ENCODE measurements at places on chromosomes 1 and 21.

DNA sequence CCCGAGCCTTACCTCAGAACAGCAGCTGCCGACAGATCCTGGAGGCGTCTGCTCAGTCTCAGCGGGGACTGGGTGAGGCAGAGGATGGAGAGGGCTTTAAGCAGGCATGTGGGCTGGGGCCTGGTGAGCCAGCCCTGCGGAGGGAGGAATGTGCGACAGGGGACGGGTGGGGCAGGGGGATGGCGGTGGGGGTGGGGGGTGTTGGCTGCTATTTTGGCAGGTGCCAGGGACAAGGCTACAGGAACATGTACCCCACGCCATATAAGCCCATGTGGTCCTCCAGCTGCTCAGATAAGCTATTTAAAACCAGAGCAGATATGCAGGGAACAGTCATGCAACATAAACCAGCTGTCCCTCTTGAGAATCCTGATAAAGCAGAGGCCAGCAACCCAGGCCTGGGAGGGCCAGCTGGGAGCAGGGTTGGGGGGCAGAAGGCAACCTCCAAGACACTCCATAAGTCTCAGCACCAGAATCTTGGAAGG lies at the start of gene TNNT2:
TSS of gene TNNT2 (minus strand) at position 70 of the 482 bp plus-strand sequence. CDS start 4,426 bp downstream, outside the sequence.
- DNase-seq: peak; percentile 37

DNA sequence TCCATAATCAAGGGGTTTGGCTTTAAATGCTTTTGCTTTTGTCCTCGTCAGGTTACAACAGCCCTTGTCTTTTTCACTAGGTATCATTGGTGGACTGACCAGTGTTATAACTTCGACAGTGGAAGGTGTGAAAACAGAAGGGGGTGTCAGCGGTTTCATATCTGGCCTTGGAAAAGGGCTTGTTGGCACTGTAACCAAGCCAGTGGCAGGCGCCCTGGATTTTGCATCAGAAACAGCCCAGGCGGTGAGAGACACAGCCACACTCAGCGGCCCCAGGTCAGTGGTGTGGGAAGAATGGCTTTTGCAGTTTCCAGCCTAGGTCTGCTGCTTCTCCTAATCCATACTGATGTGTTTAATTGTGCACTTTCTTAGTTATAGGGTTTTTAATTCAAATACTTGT lies 157.9 kb downstream of the DHRS3 start:
- no peak for DNase-seq

DNA sequence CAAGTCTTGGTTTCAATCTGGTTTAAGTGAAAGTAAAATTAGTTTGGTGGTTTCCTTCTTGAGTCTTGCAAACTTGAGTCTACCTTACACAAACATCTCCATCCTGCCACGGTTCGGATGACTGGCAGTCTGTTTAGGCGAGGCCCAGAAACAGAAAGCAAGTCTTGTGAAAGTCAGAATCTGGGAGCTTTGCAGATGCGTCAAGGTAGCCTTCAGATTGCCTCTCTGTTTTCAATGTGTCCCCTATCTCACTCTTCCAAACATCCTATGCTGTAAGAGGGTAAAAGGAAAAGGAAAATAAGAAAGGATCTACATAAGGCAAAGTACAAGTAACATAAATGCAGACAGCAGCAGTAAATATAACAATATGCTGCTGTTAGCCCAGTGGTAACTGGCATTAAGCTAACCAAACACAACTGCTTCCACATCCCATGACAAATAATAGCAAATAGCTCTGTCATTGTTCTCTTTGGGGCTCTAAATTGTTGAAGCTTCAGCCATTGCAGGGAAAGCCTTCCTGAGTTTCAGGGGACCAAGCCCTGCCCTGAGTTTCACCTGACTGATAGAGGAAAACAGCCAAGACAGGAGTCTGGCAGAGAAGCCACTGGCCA lies 26.2 kb upstream of the C1orf105 start:
- DNase-seq: peak; percentile 32

GRCh38 chr1:114094675-114095074 lies 59.0 kb downstream of the SYT6 start:
- no peak for DNase-seq

DNA sequence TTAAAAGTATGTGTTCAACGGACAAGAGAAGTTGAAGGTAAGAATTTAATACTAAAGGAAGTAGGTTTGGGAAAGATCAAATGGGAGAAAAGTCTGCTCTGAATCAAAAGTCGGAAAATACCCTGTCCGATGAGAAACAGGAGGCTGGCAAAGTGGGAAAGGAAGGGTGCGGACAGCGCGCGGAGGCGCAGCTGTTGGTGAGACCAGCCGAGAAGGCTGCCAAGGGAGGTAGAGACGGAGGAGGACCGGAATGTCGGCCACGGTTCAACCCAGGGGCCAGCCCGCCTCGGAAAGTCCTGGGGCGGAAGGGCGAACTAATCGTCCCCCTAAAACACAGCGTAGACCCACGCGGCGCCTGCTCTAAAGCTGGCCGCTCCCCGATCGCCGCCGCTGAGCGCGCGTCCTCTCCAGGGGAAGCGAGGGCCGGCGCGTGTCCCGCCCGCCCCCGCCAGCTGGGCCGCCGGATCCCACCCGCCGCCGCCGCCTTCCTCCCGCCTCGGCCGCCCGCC lies 639 bp upstream of the SPATA1 start:
- peak; percentile 83 for DNase-seq

DNA sequence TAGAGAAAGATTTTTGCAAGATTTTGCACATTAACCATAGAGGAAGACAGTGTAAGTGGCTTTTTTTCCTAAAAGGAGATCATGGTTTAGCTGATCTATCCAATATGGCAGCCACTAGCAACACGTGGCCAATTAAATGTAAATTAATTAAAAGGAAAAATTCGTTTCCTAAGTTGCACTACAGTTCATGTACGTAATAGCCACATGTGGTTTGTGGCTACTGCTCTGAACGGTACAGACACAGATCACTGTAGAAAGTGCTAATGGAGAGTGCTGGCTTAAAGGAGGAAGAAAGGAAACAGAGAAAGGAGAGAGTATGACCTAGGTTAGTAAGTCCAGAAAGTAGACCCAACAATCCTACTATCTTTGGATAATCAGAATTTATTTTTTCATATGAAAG lies 170.8 kb downstream of the SIPA1L2 start:
- peak; percentile 12 for DNase-seq

DNA sequence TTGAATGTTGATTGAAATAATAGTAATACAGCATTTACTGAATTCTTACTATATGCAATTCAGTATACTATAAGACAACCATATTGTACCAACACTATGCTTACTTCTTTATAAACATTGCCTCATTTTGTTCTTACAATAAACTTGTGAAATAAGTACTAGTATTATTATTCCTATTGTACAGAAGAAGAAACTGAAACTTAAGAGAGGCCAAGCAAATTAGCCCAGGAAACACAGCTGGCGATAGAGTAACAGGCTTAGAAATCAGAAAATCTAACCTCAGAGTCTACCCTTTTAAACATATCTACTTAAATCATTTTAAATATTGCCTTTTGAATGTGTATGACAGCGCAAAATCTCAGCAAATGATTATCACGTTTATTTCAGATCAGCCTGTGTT lies 41.7 kb downstream of the FASLG start:
- DNase-seq: no peak

DNA sequence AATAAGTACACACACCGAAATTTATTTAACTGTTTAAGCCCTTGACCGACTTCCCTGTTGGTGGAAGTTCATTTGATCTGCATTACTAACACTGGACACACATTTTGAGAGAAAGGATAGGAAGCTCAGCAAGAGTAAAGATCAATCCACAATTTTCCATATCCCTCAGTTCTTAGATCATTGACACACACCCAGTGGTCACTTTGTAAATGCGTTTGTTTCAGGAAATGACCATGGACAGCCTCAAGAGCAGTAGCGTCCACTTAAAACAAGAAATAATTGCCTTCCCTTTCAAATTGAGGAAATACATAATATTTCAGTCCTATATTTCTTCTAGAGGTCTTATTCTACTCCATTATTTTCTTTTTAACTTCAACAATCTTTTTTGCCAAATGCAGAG lies 511.5 kb upstream of the PTBP2 start:
- no peak for DNase-seq

DNA sequence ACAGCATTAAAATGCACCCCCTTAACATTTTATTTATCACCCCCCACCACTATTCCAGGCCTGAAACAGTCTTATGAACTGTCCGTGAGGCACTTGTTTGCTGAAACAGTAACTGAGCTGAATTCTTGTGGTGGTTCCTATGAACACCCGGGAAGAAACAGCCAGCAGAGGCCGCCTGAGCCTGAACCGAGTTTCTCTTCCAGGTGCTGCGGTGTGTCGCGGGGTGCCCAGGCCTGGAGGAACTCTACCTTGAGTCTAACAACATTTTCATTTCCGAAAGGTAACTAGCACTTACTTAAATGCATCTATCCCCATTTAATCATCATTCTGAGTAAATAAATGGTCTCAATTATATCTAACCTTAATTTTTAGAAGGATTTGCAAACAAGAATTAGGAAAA lies 66.8 kb downstream of the TBCE start:
- no peak for DNase-seq

DNA sequence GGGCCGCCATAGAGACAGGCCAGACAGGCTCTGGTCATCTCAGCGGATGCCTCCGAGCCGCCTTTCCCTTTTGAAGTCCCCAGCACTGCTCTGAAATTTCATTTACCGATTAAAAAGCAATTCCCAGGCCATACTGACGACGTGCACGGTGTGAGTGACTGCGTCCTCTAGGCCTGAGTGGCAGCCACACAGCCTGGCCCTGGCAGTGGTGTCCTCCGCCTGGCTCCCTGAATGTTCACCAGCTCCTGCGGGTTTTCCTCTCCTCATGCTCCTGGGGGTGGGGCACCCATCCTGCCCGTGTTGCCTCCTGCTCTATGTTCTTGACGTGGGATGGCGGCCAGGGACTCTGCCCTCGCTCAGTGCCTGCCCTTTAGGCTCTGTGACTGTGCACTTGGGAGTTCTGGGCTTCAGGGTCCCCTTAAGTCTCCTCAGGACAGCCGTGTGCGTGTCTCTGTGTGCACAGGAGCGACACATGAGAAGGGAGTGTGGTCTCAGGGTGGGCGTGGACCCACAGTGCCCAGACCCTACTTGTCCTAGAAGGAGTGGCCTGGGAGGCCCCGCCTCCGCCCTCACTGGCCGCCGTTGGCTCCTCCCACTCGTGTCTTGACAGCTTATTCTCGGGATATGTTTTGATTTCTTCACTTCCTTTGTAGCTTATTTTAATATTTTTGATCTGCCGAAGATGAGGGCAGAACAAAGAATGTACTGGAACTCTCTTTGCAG lies 3.6 kb downstream of the SKI start:
- peak; percentile 70 for DNase-seq

- DNase-seq: no peak
These were observed 218.1 kb downstream of the USH2A start for GRCh38 chr1:216205176-216205575.

DNA sequence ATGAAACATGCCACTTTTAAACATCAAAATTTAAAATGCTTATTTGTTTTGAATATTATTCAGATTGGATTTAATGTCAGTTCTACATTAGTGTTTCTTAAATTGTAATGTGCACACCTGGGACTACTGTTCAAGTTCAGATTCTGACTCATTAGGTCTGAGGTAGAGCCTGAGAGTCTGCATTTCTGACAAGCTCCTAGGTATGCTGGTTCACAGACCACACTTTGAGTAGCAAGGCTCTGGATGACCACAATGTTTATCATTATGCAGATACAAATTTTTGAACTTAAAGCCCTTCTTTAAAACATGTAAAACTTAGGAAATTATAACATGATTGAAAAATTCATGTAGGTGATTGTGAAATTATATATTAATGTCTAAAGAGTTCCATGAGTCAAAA lies 40.2 kb downstream of the TTLL7 start:
- no peak for DNase-seq

- DNase-seq: no peak
These were observed 19.3 kb downstream of the ELF3 start for GRCh38 chr1:202029727-202030126.

GRCh38 chr1:205325334-205325884 lies 3.9 kb upstream of the NUAK2 start:
- peak; percentile 72 for DNase-seq

DNA sequence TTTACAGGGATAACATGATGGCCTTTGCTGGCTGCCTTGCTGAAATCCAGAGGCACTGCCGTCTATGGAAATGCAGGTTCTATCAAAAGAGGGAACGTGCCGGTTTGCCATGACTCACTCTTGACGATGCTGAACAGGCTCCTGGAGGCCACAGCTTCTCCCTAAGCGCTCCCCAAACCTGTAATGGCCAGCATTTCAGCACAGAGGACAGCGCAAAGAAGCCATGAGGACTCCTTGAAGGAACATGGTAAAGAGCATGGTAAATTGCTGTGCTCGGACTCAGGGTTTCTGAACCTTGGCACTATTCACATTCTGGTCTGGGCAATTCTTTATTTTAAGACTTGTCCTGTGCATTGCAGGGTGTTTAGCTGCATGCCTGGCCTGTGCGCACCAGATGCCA lies 217.5 kb downstream of the CAMTA1 start:
- DNase-seq: no peak

- DNase-seq: no peak
These were observed 39.5 kb upstream of the RGS1 start for GRCh38 chr1:192535916-192536664.

- DNase-seq: peak; percentile 84
These were observed 18.5 kb downstream of the SELL start for GRCh38 chr1:169692756-169693460.

DNA sequence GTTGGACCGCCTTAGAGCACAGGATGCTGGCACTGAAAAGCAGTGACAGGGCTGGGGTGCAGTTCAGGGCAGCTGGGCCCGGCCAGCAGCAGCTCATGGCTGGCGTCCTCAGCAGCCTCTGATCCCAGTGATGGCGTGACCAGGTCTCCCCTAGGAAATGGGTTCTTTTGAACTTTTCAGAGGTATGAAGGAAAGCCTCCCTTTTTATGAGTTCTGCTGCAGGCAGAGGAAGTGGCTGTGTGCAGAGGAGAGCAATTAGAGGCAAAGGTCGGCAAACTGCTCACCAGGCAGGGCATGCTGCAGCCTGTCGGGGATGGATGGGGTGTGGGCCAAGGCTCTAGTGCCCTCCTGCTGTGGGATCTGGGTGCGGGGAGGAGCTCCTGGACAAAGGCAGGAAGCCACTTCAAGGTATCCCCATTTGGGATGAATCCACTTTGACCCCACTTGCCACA lies 45.6 kb upstream of the RAB4A start:
- DNase-seq: no peak

DNA sequence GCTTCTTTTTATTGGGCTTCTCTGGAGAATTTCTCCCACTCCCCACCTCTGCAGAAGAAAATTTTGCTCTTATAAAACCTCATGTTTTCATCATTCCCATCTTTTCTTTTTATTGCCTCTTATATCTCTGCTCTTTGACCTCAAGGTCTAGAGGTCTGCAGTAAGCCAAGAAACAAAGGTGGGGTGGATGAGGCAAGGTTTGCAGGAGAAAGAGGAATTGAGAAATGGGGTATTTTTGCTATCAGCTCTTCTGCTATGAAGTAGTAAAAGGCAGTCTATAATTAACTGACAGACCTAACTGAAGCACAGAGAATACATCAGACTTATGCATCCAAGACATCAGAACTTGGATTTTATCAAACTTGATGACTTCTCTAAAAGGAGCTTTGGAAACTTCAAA lies 22.9 kb downstream of the SYT11 start:
- no peak for DNase-seq

GRCh38 chr1:231420959-231421545 lies 1.0 kb downstream of the EGLN1 start:
- DNase-seq: peak; percentile 61

Measured in hematopoietic multipotent progenitor cell treated with erythropoietin and hydrocortisone succinate and interleukin-3 and kit ligand, for 4 days (in vitro differentiated cells).